ENCODE measurements at places on chromosomes 3 and 15.
A peak's percentile ranks its signal among the peaks of the same experiment; 100 is the strongest.

DNA sequence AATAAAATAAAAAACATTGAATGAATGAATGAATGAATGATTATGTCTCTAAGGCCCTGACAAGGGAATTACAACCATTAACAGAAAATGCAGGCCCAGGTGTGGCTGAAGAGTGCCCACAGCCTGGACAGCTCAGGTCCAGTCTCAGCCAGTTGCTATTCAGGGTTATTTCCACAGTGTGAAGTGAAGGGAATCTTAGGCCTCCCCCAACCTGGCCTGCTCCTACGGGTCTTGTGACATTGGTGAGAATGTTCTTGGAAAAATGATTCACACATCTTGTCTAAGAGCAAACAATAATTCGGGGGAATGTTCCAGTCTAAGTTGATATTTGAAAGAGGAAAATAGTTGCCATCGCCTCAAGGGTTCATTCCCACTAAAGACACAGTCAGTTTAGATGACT is 37.0 kb downstream of the MINDY4B start:
- peak; percentile 12 for DNase-seq

GRCh38 chr3:184806567-184807271 is 5.2 kb upstream of the VPS8 start:
- DNase-seq: no peak

DNA sequence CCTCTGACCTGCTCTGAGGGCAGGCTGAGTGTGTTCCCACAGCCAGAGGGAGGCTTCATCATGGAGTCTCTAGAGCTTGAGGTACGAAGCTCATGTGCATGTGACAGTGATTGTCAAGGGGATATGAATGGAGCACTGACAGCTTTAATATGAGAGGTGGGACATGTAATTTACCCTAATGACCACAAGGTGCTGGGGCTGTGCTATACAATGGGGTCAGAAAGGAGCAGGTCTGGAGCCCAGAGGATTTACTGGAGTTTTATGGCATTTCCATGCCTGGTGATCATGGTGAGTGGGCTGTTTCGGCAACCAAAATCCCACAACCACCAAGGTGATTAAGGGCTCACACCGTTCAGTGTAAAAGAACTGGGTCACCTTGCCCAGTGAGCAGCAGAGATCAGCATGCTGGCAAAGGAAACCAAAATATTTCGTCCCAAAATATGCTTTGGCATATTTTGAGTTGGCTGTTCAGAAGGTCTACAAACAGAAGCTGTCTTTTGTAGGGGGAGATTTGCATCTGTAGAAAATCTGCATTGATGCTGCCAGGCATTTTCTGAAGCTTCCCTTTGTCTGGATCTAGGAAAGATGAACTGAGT is 40.1 kb upstream of the RASGRF1 start:
- no peak for DNase-seq

- DNase-seq: peak; percentile 45
These were observed 13.1 kb downstream of the COL8A1 start for GRCh38 chr3:99651531-99651930.

DNA sequence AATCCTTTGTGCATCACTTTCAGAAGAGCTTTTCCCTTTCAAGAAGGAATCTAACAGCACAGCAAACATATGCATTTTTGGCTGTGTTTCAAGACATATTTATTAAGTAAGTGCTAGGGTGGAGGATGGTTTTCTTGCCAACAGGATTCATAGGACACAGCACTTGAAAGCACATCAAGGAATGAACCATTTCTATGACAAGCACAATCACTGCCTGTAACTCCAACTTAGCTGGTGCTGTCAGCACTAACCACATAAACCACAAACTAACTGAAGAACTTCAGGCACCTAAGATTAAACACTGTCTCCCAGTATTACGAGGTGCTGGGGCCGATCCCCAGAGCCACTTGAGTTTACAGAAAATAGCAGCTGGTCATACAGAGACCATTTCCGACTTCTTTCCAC is 35.4 kb upstream of the SPRED1 start:
- DNase-seq: peak; percentile 92

DNA sequence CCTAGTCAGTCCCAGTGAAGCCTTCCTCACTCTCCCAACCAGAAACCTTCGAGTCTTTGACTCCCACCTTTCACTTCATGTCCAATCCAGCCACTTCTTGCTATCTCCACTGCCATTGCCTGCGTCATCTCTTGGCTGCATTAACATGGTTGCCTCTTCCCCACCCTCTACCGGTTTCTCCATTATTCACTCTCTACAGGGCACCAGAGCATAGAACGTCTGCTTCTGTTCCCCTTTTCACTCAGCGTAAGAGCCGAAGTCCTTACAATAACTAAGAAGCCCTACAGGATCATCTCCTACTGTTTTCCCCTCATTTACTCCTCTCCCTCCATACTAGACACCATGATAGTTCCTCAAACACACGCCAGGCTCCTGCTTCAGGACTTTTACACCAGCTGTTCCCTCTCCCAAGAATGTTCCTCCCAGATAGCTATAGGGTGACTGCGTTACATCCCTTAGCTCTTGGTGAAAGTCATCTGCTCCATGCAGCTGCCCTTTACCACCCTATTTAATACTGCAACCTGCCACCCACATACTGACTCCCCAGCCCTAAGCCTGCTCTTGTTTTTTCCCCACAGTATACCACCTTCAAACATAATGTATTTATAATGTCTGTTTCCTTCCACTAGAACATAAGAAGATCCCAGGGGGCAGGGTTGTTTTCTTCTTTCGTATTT is 30.9 kb downstream of the RCN2 start:
- DNase-seq: no peak

DNA sequence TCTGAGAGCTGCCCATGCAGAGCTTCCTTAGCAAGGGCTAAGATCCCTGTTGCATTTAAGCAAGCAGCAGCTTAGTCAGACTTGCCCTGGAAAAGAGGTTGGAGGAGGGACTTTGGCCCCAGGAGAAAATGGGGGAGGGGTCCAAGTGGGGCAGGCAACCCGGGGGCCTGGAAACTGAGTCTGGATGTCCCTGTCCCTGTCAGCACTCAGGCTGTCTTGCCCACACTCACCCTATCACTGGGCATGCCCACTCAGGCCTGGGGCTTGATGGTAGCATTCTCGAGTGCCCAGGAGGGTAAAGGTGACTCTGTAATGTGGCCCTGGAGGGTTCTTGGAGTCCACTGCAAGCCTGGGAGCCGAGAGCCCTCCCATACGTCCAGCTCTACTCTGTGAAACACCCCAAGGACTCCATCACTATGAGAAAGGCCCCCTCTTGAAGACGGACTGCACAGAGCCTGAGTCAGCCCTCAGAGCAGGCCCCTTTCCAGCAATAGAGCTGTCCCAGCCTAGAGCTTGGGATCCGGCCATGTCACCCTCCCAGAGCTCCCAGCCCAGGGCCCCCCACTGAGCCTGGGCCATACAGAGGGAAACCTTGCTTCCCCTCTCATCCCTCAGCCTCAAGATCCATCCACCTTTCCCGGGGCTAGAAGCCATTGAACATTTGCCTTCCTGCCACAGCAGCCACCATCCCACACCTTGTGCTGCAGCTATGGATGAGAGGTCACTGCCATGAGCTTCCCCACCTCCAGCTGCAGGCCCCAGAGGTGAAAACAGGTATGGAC is 13.4 kb downstream of the MYL3 start:
- no peak for DNase-seq

DNA sequence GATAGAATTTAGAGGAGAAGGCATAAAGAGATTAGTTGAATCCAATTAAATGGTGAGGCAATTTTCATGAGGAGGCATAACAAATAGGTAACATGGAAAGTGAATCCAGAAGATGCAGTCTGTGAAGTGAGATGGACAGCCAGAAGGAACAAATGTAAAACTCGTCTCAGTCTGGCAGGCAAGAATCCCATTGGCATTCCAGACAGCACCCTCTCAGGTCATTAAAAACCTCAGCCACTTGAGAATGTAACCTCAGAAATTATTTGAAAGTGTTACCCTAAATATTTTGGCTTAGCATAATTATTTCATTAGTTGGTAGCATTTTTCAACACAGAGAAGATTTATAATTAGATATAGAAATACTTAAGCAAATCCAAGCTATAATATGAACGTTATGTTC is 342.3 kb downstream of the LRRC3B start:
- no peak for DNase-seq

GRCh38 chr15:42385206-42385979 is 26.1 kb downstream of the CAPN3 start:
- DNase-seq: peak; percentile 51
